PC-9 (cell line): ENCODE measurements at places on chromosomes 6 and 20. TPM values are rescaled to one million over a fixed set of nuclear protein-coding genes. Genes with fewer than 3 reads are reported as not detected.

The TSPO2 gene
- not detected in 2 replicates for total RNA-seq

The CENPQ gene
- total RNA-seq: 9.5 and 11.0 TPM in 2 replicates

GRCh38 chr20:37389844-37390275, 43.9 kb downstream of the SRC start:
- DNase-seq: no peak

GRCh38 chr6:163200289-163200688, 214.2 kb upstream of the QKI start:
- DNase-seq: no peak

DNA sequence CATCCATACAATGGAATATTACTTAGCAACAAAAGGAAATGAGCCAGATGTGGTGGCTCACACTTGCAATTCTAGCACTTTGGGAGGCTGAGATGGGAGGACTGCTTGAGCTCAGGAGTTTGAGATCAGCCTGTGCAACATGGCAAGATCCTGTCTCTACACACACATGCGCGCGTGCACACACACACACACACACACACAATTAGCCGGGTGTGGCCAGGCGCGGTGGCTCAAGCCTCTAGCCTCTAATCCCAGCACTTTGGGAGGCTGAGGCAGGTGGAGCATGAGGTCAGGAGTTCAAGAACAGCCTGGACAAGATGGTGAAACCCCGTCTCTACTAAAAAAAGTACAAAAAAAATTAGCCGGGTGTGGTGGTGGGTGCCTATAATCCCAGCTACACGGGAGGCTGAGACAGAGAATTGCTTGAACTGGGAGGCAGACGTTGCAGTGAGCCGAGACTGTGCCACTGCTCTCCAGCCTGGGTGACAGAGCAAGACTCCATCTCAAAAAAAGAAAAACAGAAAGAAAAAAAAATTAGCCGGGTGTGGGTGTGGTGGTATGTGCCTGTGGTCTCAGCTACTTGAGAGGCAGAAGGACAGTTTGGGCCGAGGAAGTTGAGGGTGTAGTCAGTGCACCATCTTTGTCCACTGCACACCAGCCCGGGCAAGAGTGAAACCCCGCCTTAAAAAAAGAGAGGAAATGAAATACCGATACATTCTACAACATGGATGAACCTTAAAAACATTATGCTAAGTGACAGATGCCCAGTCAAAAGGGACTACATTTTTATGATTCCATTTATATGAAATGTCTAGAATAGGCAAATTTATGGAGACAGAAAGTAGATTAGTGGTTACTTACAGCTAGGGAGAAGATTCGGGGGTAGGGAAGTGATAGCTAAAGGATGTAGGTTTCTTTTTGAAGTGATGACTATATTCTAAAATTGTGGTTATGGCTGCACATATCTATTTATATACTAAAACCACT, 52.5 kb downstream of the RBL1 start:
- no peak for DNase-seq
